ENCODE measurements at places on chromosomes 16 and 17.

DNA sequence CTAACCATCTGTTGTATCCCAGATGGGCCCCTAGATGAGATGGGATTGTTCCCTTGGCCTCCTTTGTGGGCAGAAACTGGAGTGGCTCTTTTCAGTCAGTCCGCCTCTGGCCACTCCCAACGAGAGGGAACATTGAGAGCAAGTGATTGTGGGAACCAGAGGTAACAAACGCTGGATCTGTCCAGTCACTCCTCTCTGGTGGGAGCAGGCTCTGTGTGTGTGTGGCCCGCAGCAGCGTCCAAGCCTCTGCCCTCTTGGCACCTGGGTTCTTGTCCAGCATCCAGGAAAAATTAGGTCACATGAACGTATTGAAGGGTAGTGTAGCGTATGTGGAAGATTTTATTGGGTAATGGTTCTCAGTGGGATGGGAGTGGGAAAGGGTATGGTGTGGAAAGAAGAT, 101.9 kb upstream of the COX10 start:
- DNase-seq = no peak

GRCh38 chr16:53007095-53007494, 45.6 kb downstream of the CHD9NB start:
- no peak for DNase-seq

GRCh38 chr17:1787301-1787902, 25.5 kb downstream of the SERPINF1 start:
- DNase-seq = no peak

GRCh38 chr17:27366437-27366836, 72.5 kb downstream of the WSB1 start:
- no peak for DNase-seq

- no peak for DNase-seq
Observed at GRCh38 chr16:56617212-56618085, 8.1 kb upstream of the MT1E start.

- no peak for DNase-seq
Observed at GRCh38 chr17:27488231-27488630, 32.0 kb downstream of the KSR1 start.

DNA sequence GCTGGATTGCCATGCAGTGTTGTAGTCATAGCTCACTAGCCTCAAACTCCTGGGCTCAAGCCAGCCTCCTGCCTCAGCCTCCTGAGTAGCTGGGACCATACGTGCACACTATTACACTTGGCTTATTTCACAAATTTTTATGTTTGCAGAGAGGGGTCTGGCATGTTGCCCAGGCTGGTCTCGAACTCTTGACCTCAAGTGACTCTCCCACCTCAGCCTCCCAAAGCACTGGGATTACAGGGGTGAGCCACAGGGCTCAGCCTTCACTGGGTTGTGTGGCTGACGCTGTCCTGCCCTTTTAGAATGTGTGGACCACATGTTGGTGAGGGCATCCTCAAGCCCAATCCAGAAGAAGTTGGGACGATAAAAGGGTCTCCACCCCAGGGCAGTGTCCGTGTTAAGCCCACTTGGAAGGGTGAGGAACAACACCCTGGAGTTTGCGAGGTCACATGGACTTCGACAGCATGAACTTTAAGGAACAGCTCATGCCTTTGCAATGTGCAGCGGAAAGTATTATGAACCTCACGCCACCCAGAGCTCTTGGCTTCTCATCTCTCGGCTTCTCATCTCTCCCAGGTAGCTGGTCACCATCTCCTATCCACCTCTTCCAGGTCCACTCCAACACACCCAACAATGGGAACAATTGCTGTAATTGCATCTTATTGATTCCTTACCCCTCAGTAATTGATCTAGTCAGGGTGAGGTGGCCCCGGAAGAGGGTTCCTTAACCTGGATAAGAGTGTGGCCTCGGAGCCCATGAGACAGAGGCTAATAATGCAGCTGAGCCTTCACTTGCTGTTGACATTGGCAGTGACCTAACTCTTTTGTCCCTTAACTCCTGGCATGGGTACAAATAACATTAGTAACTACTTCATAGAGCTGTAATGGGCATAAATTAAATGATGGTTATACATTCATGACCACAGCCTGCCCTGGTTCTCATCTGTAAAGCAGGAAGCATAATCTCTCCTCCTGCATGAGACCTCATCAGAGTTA, 6.7 kb downstream of the FOXL1 start:
- DNase-seq = no peak

DNA sequence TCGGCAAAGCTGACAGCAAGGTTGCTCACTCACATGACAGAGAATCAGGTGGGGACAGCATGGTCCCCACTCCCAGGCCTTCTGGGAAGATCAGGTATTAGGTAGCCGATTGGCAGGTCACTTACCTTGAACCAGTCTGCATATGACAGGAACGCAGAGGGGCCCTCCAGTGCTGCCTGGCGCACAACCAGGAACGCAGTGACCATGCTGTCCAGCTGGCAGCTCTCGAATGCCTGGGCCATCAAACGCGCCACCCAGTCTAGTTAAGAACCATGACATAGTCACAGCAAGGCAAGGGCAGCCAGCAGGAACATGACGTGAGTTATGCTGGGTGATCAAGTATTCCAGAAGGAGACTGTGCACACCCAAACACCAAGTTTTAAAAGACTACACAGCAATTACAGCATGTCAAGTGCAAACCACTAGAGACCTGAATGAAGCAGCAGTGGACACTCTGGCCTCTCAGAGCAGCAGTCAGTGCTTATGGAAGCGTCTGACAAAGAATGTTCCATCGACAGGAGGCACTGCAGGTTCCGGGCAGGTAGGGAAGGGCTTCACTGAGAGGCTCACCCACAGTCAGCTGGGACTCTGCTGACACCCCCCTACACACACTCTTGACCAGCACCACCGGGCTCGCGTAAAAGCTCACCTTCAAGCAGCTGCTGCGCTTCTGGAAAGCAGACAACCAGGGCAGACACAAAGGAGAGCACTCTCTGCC, 25.0 kb downstream of the FANCA start:
- no peak for DNase-seq

DNA sequence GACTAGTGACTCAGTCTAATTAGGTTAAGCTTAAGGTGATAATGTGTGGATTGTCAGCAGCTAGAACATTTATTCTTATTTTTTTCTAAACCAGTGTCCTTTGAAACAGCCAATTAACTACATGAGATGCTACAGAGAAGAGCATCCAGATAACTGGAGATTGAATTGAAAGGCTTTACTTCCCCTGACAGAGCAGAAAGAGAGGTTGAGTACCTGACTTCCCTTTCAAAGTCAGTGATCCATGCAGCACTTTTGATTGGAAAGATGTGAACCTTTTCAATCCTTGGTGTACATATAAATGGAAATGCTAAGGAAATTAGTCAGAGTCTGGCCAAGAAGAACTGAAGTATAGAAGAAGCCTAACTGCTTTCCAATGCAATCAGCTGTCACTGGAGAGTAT, 653.8 kb downstream of the CDH8 start:
- DNase-seq = no peak

DNA sequence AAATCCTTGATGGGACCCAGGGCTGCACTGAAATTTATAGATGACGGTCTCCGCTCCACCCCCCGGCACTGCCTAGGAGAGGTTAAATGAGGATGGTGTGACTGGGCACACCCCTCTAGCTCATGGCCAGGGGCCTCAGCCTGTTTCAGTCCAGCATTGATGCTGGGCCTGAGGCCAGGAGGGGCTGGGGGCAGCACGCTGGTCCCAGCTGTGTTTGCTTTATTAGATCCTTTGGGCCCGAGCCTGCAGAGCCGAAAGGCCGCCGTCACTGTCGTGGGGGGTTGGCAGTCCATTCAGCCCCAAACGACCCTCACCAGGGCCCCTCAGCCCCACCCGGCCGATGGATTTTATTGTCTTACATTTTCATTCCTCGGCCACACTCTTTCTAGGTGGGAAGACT, 10.8 kb upstream of the DOK4 start:
- no peak for DNase-seq
